ENCODE measurements at places on chromosomes 3 and 15.

DNA sequence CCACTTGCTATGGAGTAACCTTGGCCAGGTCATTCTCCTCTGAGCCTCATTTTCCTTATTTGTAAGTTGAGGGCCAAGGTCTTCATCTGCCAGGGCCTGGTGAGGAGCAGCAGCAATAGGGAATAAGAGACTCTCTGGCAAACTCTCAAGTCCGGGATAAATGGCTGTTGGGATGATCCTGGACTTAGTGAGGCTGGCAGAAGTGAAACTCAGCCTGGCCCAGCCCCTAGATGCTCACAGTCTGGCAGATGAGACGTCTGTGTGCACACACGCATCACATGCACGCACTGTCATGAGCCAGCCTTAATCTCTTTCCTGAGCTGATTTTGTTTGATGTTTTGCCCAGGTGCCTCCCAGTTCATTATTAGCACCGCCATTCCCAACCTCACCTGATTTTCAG is 26.8 kb downstream of the SLC6A6 start:
- H3K27me3 ChIP-seq = no peaks in the 10 kb centered on the region
- no peak for ATAC-seq
- peaks cover 77% of the 10 kb centered on the region for H3K4me1 ChIP-seq
- H3K36me3 ChIP-seq = peaks cover 40% of the 10 kb centered on the region

- H3K4me1 ChIP-seq = no peaks in the 10 kb centered on the region
- no peak for ATAC-seq
- no peaks in the 10 kb centered on the region for H3K36me3 ChIP-seq
- no peak overlapping the region for H3K4me3 ChIP-seq
- no peak overlapping the region for H3K27ac ChIP-seq
Measured at GRCh38 chr15:68991723-68992122, 22.8 kb upstream of the NOX5 start.

- no peak for ATAC-seq
- no peaks in the 10 kb centered on the region for H3K4me1 ChIP-seq
- peaks cover 4% of the 10 kb centered on the region for H3K27me3 ChIP-seq
- no peak overlapping the region for H3K27ac ChIP-seq
- no peaks in the 10 kb centered on the region for H3K36me3 ChIP-seq
- no peak overlapping the region for H3K4me3 ChIP-seq
Measured at GRCh38 chr3:69712933-69713332, 26.3 kb upstream of the MITF start.

- peak; percentile 63 for ATAC-seq
- no peaks in the 10 kb centered on the region for H3K36me3 ChIP-seq
- H3K27ac ChIP-seq = no peak overlapping the region
- no peaks in the 10 kb centered on the region for H3K4me1 ChIP-seq
- H3K27me3 ChIP-seq = peaks cover 29% of the 10 kb centered on the region
Measured at GRCh38 chr15:39171944-39172368, 408.9 kb upstream of the THBS1 start.

DNA sequence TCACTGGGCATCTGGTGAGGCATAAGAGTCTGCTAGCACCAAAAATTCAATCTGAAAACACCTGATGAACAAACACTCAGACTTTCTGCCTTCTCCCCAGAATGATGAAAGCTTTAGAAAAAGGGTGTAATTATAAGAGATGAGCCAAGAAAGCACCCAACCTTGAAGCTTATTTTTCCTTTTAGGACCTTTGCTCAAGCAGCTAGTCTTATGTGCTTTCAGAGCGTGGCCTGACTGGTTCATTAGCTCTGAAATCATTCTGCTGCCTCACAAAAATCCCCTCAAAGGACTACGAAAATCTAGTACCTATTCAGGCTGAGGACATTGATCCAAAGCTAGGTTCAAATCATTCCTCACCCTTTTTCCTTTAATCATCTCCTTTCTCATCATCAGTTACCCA is 662.3 kb downstream of the MAGI1 start:
- ATAC-seq = no peak
- H3K27me3 ChIP-seq = no peaks in the 10 kb centered on the region
- no peaks in the 10 kb centered on the region for H3K4me1 ChIP-seq
- no peaks in the 10 kb centered on the region for H3K36me3 ChIP-seq
- no peak overlapping the region for H3K4me3 ChIP-seq
- no peak overlapping the region for H3K27ac ChIP-seq

DNA sequence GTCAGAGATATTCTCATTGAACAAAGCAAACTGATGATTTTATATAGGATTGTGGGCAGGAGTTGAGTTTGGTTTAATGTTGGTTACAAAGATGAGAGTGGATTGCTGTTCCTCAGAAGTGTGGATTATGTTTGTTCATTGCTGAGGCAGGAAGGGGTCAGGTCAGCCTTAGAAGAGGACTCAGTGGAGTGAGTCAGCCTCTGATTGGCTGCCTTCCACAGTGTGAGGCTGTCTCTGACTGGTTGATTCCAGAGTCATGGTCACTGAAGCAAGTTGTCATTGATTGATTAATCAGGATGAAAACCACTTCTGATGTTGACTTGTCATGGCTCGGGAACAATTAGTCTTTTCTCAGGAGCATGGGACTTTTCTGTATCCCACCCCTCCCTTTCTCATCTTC is 36.2 kb downstream of the KBTBD12 start:
- no peak for ATAC-seq
- H3K4me3 ChIP-seq = no peak overlapping the region
- H3K4me1 ChIP-seq = no peaks in the 10 kb centered on the region
- peaks cover 34% of the 10 kb centered on the region for H3K27me3 ChIP-seq

DNA sequence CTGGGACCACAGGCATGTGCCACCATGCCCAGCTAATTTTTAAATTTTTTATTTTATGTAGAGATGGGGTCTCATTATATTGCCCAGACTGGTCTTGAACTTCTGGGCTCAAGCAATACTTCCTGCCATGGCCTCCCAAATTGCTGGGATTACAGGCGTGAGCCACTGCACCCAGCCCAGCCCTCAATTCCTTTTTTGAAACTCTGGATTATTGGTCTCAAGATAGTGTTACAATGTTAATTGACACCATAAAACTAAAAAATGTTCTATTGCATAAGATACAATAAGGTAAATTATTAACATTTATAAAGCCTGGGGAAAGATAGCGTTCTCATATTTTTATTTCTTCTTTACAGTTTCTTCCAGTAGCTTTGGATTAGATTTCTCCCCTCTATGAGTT is 3.9 kb upstream of the NFKBIZ start:
- no peaks in the 10 kb centered on the region for H3K27me3 ChIP-seq
- H3K4me3 ChIP-seq = no peak overlapping the region
- H3K4me1 ChIP-seq = peaks cover 17% of the 10 kb centered on the region
- H3K36me3 ChIP-seq = peaks cover 24% of the 10 kb centered on the region
- H3K27ac ChIP-seq = no peak overlapping the region

DNA sequence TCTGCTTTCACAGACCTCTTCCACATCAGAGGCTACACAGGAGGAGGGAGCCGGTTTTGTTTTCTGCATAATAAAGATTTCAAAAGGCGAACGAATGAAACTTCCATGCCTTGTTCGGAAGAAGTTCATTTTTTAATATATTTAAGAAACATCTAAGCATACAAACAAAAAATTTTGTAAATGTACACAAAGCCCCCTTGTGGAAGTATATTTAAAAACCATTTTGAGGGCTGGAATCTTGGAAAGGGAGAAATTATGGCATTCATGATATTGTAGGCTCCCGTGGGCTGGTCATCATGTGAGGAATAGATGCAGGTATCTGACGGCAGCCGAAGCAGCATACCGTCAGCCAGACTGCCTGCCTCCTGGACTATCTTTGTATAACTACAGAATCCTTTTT is 90.4 kb downstream of the MECOM start:
- H3K36me3 ChIP-seq = no peaks in the 10 kb centered on the region
- H3K4me1 ChIP-seq = no peaks in the 10 kb centered on the region
- no peak overlapping the region for H3K4me3 ChIP-seq
- H3K27ac ChIP-seq = no peak overlapping the region
- no peak for ATAC-seq

DNA sequence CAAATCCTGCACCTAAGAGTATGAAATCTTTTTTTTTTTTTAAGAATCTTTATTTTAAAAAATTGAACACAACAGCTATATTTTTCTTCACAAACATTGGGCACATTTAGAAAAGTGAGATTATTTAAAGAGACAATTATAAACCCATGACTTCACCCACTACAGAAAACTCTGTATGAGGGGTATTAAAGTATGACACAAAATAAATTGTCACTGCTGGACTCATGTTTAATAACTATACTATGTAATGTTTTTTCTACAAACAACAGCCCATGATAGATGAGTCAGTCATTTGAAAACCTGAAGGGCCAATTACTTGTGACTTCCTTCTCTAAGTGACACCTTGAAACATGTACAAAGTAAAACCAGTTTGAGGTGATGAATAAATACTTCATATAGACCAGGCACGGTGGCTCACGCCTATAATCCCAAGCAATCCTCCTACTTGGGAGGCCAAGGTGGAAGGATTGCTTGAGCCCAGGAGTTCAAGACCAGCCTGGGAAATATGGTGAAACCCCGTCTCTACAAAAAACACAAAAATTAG is 36.0 kb downstream of the AQR start:
- no peak overlapping the region for H3K27ac ChIP-seq
- H3K27me3 ChIP-seq = no peaks in the 10 kb centered on the region
- H3K4me3 ChIP-seq = no peak overlapping the region
- no peaks in the 10 kb centered on the region for H3K4me1 ChIP-seq
- ATAC-seq = no peak

- no peak overlapping the region for H3K4me3 ChIP-seq
- ATAC-seq = no peak
- no peak overlapping the region for H3K27ac ChIP-seq
- H3K36me3 ChIP-seq = no peaks in the 10 kb centered on the region
Measured at GRCh38 chr15:78991476-78991875, 46.6 kb upstream of the CTSH start.

- no peak for ATAC-seq
- no peaks in the 10 kb centered on the region for H3K36me3 ChIP-seq
- no peak overlapping the region for H3K27ac ChIP-seq
- H3K4me3 ChIP-seq = no peak overlapping the region
Measured at GRCh38 chr15:40330368-40330836, 6.9 kb downstream of the INAFM2 start.

All from activated T-helper 17 cell treated with anti-CD3 and anti-CD28 coated beads, Interleukin-2, amount 50 U/mL, for 72 hours (primary cell).